ENCODE measurements at places on chromosomes 2 and 18. TPM values are rescaled to one million over a fixed set of nuclear protein-coding genes. Genes with fewer than 3 reads are reported as not detected.

DNA sequence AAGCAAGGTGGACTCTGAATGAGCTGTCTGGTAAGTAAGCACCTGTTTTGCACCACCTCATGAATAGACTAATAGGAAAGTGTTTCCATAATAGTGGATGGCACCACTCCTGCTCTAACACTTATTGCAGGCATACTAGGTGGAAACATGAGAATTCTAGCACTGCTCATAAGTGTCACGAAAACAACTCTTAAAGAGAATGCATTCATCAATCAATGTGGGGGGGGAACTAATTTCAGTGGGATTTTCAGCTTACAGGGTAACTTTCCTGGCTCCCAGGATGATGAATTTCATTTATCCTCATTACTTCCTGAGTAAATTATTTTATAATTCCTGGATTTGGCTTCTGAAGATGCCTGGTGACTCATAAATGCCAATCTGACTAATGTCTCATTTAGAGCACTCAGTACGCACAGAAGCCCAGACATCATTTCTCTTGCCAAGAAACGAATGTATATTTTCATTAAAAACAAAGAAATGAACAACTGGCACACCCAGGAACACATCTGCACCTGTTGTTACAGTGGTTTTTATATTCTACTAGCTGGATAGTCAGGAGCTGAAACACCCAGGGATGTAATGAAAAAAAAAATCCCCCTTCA is 129.6 kb downstream of the PID1 start:
- H3K4me1 ChIP-seq: peaks cover 8% of the 10 kb centered on the region
- no peaks in the 10 kb centered on the region for H3K36me3 ChIP-seq
- H3K27me3 ChIP-seq: no peaks in the 10 kb centered on the region
- DNase-seq: no peak
- H3K4me3 ChIP-seq: no peak overlapping the region

- H3K4me1 ChIP-seq: peaks cover 15% of the 10 kb centered on the region
- DNase-seq: peak; percentile 84
- no peaks in the 10 kb centered on the region for H3K36me3 ChIP-seq
- no peaks in the 10 kb centered on the region for H3K27me3 ChIP-seq
- H3K4me3 ChIP-seq: no peak overlapping the region
Observed at GRCh38 chr2:232319803-232320442, 58.6 kb upstream of the ALPP start.

DNA sequence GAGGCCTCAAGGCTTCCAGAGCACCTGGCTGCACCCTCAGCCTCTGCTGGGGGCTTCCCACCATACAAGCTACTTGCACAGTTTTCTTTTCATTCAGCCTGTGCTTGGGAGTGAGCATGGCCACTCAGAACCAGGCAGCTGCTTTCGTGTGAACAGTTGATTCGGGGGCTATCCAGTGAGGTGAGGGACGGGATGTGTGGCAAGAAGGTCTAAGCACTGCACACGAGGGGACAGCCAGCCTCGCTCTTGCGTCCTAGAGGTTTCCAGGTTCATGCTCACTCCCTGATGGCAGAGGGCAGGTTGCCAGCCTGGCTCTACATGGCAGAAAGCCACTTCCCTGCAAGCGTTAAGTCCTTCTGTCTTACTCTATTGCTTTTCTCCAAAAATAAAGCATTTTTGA is 146.2 kb downstream of the MBP start:
- no peak overlapping the region for H3K4me3 ChIP-seq
- no peak overlapping the region for H3K27ac ChIP-seq
- H3K4me1 ChIP-seq: peaks cover 3% of the 10 kb centered on the region
- no peaks in the 10 kb centered on the region for H3K36me3 ChIP-seq
- no peak for DNase-seq
- peaks cover 26% of the 10 kb centered on the region for H3K27me3 ChIP-seq

RGPD3 gene
- total RNA-seq: 0.59 TPM

LRP2 gene
- not detected for total RNA-seq

All from osteoblast (primary cell).